Hindlimb muscle (tissue), 1 donor: ENCODE measurements at places on chromosomes 4 and X. TPM values are rescaled to one million over a fixed set of nuclear protein-coding genes. Genes with fewer than 3 reads are reported as not detected.

TTC29 gene
- not detected for polyA plus RNA-seq

MRFAP1L1 gene
- 49.7 TPM for polyA plus RNA-seq

CENPVL2 gene
- polyA plus RNA-seq: not detected

TMSB15C gene
- polyA plus RNA-seq: 5.0 TPM

F8A2 gene
- polyA plus RNA-seq: not detected

CD38 gene
- 1.3 TPM for polyA plus RNA-seq
